ENCODE measurements at places on chromosomes 12 and 14. TPM values are rescaled to one million over a fixed set of nuclear protein-coding genes. Genes with fewer than 3 reads are reported as not detected.

NEUROD4 gene
- total RNA-seq, result not detected

DTD2 gene
- 40.5 TPM for total RNA-seq

CNTN1 gene
- total RNA-seq, result 2.0 TPM

PLEK2 gene
- 126 TPM for total RNA-seq

CELA1 gene
- total RNA-seq, result not detected

BEGAIN gene
- total RNA-seq, result 1.0 TPM

FAM90A1 gene
- 0.10 TPM for total RNA-seq

GLI1 gene
- 0.50 TPM for total RNA-seq

OR4K17 gene
- not detected for total RNA-seq

PMEL gene
- total RNA-seq, result 1.6 TPM

SYNE3 gene
- total RNA-seq, result 0.15 TPM

TRIM9 gene
- total RNA-seq, result 0.69 TPM

GLIPR1L2 gene
- 0.65 TPM for total RNA-seq

TAS2R13 gene
- not detected for total RNA-seq

MYL2 gene
- total RNA-seq, result not detected

ETFBKMT gene
- total RNA-seq, result 4.3 TPM

CLEC4D gene
- total RNA-seq, result not detected

CHGA gene
- not detected for total RNA-seq

C12orf60 gene
- 2.3 TPM for total RNA-seq

PLCZ1 gene
- 0.69 TPM for total RNA-seq

DMAC2L gene
- total RNA-seq, result 10.6 TPM

C3AR1 gene
- 0.30 TPM for total RNA-seq

TMEM30B gene
- total RNA-seq, result 0.45 TPM

C12orf50 gene
- not detected for total RNA-seq

TEDC1 gene
- total RNA-seq, result 7.6 TPM

CLEC9A gene
- total RNA-seq, result not detected

CATSPERB gene
- total RNA-seq, result 0.17 TPM

TRMT61A gene
- total RNA-seq, result 13.8 TPM

TRHDE gene
- total RNA-seq, result 17.5 TPM

SPIC gene
- not detected for total RNA-seq

PMCH gene
- not detected for total RNA-seq

PTHLH gene
- 0.40 TPM for total RNA-seq

RD3L gene
- not detected for total RNA-seq

RBM19 gene
- 25.5 TPM for total RNA-seq

TMEM119 gene
- total RNA-seq, result not detected

ART4 gene
- not detected for total RNA-seq

CAPZA3 gene
- not detected for total RNA-seq

SPTB gene
- not detected for total RNA-seq

MYL6B gene
- 70.2 TPM for total RNA-seq

ACVR1B gene
- 14.8 TPM for total RNA-seq

HOXC11 gene
- total RNA-seq, result 0.69 TPM

KRT72 gene
- not detected for total RNA-seq

SOX5 gene
- 1.0 TPM for total RNA-seq

PTGDR gene
- not detected for total RNA-seq

ZDHHC22 gene
- not detected for total RNA-seq

IRF2BPL gene
- total RNA-seq, result 63.9 TPM

PPM1H gene
- total RNA-seq, result 27.1 TPM

ANKRD13A gene
- total RNA-seq, result 79.6 TPM

SERPINA10 gene
- not detected for total RNA-seq

CBLN3 gene
- total RNA-seq, result 0.52 TPM

ALG10B gene
- 5.4 TPM for total RNA-seq

TMCC3 gene
- total RNA-seq, result 19.4 TPM

ADAM20 gene
- total RNA-seq, result 0.87 TPM

EFS gene
- total RNA-seq, result 0.17 TPM
